NCI-H1105 treated with DMSO at 0.1 percent for 48 hours (cell line): ENCODE measurements at places on chromosomes 12 and 14.

- DNase-seq: no peak
Observed at GRCh38 chr12:47820631-47821345, 1.1 kb upstream of the HDAC7 start.

DNA sequence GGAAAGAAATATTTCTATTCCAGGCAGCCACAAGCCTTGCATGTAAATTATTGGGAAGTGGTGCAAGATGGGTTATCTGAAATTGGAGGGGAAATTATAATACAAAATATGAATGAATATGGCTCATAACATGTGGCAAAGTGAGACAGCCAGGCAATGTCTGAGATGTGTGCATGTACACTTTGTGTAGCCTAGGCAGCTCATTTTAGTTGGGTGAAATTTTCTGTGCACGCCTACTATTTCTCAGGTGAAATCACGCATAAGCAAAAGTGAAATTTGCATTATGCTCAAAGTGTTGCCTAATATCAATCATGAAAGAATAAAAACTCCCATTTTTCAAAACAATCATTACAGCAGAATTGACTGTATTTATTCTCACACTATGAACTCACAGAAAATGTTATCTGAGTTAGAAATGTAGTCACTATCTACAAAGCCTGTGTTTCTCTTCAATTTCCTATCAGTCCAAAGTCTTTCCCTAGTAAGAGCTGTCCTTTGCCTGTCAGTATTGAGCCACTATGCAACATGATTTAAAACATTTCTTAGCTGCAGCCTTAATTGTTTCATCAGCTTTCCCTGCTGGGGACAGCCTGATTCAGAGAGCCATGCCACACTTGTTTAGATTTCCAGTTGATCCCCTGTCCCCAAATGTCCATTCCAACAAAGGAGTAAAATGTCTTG, 80.7 kb downstream of the EPS8 start:
- DNase-seq: no peak

- no peak for DNase-seq
Observed at GRCh38 chr12:6198985-6199530, 1.1 kb upstream of the CD9 start.

DNA sequence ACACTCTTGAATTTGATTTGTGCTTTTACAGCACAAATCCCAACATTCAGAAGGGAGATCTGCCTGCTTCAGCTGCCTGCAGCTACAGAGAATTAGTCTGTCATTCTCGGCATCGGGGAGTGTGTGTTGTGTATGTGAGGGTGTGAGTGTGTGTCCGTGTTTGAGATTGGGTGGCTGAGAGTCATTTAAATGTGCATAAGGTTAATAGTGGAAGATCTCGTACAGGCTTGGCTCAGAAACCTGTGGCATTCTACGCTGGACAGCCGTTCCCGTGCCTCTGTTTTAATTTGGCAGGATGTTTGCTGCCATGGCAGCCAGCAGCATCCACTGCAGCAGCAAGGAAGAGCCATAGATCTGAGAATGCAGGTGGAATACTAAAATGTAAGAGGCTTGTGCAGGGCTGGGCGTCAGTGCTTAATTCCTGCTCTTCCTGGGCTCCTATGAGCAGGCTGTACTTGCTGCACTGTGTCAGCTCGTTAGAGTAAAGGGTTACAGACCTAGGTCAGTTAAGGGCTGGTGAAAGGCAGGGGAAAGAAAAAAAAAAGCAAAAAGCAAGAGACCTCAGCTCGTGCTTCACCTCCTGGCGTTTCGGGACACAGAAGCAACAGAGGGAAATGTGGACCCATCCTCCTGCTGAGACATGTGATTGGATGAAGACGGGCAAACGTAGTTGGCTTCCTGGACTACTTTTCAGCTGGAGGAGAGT, 205.4 kb downstream of the NAV3 start:
- DNase-seq: peak; percentile 11

DNA sequence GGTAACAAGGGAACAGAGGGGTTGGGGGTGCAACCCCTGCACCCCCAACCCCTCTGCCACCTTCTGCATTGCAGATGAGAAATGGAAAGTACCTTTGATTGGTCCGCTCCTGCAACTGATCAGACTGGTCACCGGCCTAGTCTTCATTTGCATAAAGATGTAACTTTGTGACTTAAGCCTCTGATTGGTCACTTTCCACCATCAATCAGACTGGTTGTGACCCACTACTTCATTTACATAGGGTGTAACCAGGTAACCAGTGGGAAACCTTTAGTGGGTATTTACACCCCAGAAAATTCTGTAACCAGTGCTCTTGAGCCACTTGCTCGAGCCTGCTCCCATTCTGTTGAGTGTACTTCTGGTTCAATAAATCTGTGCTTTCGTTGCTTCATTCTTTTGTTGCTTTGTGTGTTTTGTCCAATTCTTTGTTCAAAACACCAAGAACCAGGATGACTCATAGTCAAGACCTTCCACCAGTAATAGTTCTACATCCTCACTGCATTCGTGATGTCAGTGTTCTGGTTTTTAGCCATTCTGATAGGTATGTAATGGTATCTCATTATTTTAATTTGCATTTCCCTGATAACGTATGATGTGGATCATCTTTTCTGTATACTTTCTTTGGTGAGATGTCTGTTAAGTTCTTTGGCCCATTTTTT, 30.8 kb downstream of the LEMD3 start:
- no peak for DNase-seq

DNA sequence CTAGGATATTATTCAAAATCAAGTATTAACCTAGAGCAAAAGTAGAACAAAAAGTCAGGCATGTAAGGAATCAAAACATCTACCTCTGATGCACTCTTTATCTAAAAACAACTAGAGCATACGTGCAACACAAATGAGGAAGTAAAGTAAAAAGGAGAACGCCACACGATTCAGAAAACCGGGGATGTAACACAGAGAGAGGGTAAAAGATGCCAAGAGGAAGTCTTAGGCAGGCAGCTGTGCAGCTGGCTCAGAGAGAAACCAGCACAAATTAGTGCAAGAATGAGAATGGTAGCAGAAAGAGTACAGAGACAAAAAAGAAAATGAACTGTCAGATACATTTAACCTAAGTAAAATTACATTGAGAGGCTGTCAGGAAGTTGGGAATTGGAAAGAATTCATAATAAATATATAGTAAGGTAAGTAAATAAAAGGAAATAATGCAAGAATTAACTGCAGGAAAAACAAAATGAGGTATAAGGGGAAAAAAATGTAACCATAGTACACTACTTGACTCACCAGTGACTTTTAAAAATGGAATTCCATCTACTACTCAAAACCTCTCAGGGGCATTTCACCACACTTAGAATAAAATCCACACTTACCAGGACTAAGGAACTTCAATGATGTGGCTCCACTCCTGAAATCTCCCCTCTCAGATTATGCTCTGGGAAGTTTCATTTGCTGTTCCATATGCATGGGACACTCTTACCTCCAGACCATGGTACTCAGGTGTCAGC, 17.1 kb downstream of the BCAT1 start:
- no peak for DNase-seq

GRCh38 chr14:21978999-21979314, 305.3 kb upstream of the OR4E1 start:
- DNase-seq: no peak
